ENCODE measurements at places on chromosomes 4 and X. TPM values are rescaled to one million over a fixed set of nuclear protein-coding genes. Genes with fewer than 3 reads are reported as not detected.

GRCh38 chrX:93461060-93461459 lies 212.3 kb downstream of the NAP1L3 start:
- H3K27ac ChIP-seq, result no peak overlapping the region
- H3K36me3 ChIP-seq, result no peaks in the 10 kb centered on the region
- no peak overlapping the region for H3K4me3 ChIP-seq

GRCh38 chrX:28472926-28473325 lies 114.3 kb upstream of the IL1RAPL1 start:
- H3K4me1 ChIP-seq, result no peaks in the 10 kb centered on the region
- H3K27me3 ChIP-seq, result no peaks in the 10 kb centered on the region
- no peak for DNase-seq
- no peaks in the 10 kb centered on the region for H3K36me3 ChIP-seq
- no peak overlapping the region for H3K27ac ChIP-seq

GRCh38 chrX:29023207-29023606 lies 436.0 kb downstream of the IL1RAPL1 start:
- DNase-seq, result no peak
- no peak overlapping the region for H3K4me3 ChIP-seq
- H3K27me3 ChIP-seq, result no peaks in the 10 kb centered on the region
- H3K4me1 ChIP-seq, result no peaks in the 10 kb centered on the region

GRCh38 chrX:906586-906985 lies 276.0 kb downstream of the SHOX start:
- no peaks in the 10 kb centered on the region for H3K4me1 ChIP-seq
- no peaks in the 10 kb centered on the region for H3K27me3 ChIP-seq
- H3K27ac ChIP-seq, result no peak overlapping the region
- no peaks in the 10 kb centered on the region for H3K36me3 ChIP-seq

GRCh38 chrX:129939986-129940385 lies 34.0 kb downstream of the UTP14A start:
- no peak for DNase-seq
- H3K27ac ChIP-seq, result no peak overlapping the region
- H3K27me3 ChIP-seq, result peaks cover 15% of the 10 kb centered on the region
- no peaks in the 10 kb centered on the region for H3K36me3 ChIP-seq
- no peak overlapping the region for H3K4me3 ChIP-seq

DNA sequence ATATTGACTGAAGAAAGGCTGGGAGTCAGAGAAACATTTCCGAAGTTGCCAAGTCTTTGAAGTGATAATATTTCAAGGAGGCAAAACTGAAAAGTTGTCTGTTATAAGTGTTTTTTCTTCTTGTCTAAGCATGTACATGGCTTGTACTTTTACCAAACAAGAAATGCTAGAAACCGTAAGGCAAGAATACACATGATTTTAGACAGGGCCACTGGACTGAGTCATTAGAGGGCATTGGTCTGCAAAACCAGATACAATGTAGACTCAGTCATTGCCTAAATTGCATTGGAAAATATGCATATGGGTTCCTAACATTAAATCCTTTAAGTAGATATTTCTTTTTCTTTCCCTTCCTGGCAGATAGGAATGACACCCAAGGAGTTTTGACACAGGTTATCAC lies 284.9 kb upstream of the PUDP start:
- H3K36me3 ChIP-seq, result no peaks in the 10 kb centered on the region
- H3K27me3 ChIP-seq, result no peaks in the 10 kb centered on the region
- H3K4me1 ChIP-seq, result no peaks in the 10 kb centered on the region
- no peak for DNase-seq
- H3K27ac ChIP-seq, result no peak overlapping the region

DNA sequence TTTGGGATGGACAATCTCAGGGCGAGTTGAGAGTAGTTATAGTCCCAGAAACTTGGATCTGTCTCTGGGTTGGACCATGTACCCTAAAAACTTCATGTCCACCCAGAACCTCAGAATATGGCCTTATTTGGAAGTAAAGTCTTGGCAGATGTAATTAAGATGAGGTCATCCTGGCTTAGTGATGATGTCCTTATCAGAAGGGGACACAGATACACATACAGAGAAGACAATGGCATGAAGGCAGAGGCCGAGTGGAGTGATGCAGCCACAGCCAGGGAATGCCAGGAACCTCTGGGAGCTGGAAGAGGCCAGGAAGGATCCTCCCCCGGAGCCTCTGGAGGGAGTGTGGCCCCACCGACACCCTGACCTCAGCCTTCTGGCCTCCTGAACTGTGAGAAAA lies 61.2 kb upstream of the STX18 start:
- peaks cover 3% of the 10 kb centered on the region for H3K4me1 ChIP-seq
- H3K36me3 ChIP-seq, result no peaks in the 10 kb centered on the region
- H3K4me3 ChIP-seq, result no peak overlapping the region
- no peak for DNase-seq
- H3K27ac ChIP-seq, result no peak overlapping the region

DNA sequence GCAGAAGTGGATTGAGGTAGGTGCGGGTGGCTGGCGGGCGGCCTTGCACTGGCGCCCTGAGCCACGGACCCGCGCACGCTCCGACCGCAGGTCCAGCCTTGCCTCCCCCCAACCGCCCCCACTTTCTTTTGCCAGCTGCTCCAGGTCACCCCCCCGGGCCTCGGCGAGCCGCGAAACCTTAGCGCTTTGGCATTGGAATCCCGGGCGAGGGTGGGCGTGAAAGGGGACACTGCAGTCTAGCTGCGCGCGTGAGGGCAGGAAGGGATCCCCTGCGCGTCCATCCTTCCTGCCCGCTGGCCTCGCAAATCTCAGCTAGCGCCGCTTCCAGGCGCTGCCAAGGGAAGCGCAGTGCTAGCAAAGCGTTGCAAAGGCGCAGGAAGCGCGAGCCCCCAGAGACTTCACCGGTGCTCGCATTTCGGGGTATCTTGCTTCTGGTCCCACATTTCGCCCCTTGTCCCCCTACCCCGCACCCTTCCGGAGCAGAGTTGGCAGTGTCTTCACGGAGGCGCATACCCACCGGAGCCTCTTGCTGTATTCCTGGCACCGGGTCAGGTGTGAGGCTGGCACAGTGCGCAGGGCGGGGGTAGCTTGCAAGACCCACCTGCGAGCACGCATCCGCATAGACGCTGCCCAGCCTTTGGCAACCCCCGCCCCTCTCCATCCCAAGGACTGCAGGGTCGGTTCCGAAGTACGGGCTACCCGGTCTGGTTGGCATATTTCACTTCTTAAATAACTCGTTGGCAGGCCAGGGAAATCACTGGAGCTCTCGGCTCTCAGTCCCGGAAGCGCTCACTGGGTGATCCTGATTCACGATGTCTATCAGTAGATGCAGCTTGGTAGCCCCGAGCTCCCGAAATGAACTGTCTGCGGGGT lies 104.4 kb downstream of the UCHL1 start:
- no peaks in the 10 kb centered on the region for H3K36me3 ChIP-seq
- peak overlapping the region; percentile 56 for H3K4me3 ChIP-seq
- peaks cover 12% of the 10 kb centered on the region for H3K4me1 ChIP-seq
- H3K27me3 ChIP-seq, result peaks cover 37% of the 10 kb centered on the region
- DNase-seq, result no peak

- H3K4me1 ChIP-seq, result peaks cover 4% of the 10 kb centered on the region
- H3K27ac ChIP-seq, result no peak overlapping the region
- H3K4me3 ChIP-seq, result no peak overlapping the region
- H3K36me3 ChIP-seq, result no peaks in the 10 kb centered on the region
- peak; percentile 3 for DNase-seq
Observed at GRCh38 chr4:149965206-149965605, 113.0 kb upstream of the DCLK2 start.

- no peak overlapping the region for H3K4me3 ChIP-seq
- H3K4me1 ChIP-seq, result peaks cover 19% of the 10 kb centered on the region
Observed at GRCh38 chrX:118730500-118731247, 3.3 kb downstream of the IL13RA1 start.

GPRASP3 gene
- 8.0 TPM for total RNA-seq

- no peak overlapping the region for H3K4me3 ChIP-seq
- H3K27me3 ChIP-seq, result no peaks in the 10 kb centered on the region
- no peak for DNase-seq
Observed at GRCh38 chrX:153696100-153696499, 8.4 kb downstream of the SLC6A8 start.

- DNase-seq, result no peak
- no peaks in the 10 kb centered on the region for H3K27me3 ChIP-seq
- H3K4me3 ChIP-seq, result no peak overlapping the region
- H3K4me1 ChIP-seq, result peaks cover 6% of the 10 kb centered on the region
Observed at GRCh38 chr4:136653640-136654406, 878.5 kb downstream of the PCDH18 start.

- no peaks in the 10 kb centered on the region for H3K4me1 ChIP-seq
- H3K27ac ChIP-seq, result no peak overlapping the region
- no peak for DNase-seq
- H3K27me3 ChIP-seq, result no peaks in the 10 kb centered on the region
- no peak overlapping the region for H3K4me3 ChIP-seq
Observed at GRCh38 chr4:45650545-45650944, 473.3 kb downstream of the GABRG1 start.

GRCh38 chrX:9352694-9353411 lies 112.0 kb upstream of the TBL1X start:
- peak; percentile 69 for DNase-seq
- no peaks in the 10 kb centered on the region for H3K27me3 ChIP-seq
- no peak overlapping the region for H3K27ac ChIP-seq
- H3K4me3 ChIP-seq, result peak overlapping the region; percentile 39
- no peaks in the 10 kb centered on the region for H3K36me3 ChIP-seq

TIGD4 gene
- total RNA-seq, result 0.23 TPM

GRCh38 chr4:1330761-1331590 lies 16.0 kb upstream of the UVSSA start:
- H3K36me3 ChIP-seq, result peaks cover 10% of the 10 kb centered on the region
- H3K27me3 ChIP-seq, result no peaks in the 10 kb centered on the region
- no peak overlapping the region for H3K4me3 ChIP-seq
- no peak overlapping the region for H3K27ac ChIP-seq
- no peak for DNase-seq
- no peaks in the 10 kb centered on the region for H3K4me1 ChIP-seq

Measured in astrocyte (in vitro differentiated cells and primary cell).